ENCODE measurements at places on chromosomes 6 and 20. TPM values are rescaled to one million over a fixed set of nuclear protein-coding genes. Genes with fewer than 3 reads are reported as not detected.

DNA sequence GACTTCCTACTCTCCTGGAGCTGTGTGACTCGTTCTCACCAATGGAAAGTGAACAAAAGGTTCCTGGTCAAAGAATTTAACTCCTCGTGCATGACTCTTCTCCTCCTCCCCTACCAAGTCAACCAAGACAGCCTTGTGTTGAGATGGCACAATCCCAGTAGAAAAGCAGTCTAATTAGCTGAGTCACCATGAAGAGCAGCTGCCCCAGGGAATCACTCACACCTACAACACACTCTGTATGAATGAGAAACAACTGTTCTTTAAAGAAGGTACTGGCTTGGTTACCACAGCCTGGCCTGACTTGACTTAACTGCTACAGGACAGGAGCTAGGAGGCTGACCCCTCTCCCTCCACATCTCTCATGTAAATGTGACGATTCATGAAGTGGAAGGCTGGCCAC is 2.9 kb upstream of the HLA-DOB start:
- H3K27me3 ChIP-seq: no peaks in the 10 kb centered on the region
- H3K36me3 ChIP-seq: no peaks in the 10 kb centered on the region
- H3K4me3 ChIP-seq: no peak overlapping the region
- no peaks in the 10 kb centered on the region for H3K4me1 ChIP-seq

DNA sequence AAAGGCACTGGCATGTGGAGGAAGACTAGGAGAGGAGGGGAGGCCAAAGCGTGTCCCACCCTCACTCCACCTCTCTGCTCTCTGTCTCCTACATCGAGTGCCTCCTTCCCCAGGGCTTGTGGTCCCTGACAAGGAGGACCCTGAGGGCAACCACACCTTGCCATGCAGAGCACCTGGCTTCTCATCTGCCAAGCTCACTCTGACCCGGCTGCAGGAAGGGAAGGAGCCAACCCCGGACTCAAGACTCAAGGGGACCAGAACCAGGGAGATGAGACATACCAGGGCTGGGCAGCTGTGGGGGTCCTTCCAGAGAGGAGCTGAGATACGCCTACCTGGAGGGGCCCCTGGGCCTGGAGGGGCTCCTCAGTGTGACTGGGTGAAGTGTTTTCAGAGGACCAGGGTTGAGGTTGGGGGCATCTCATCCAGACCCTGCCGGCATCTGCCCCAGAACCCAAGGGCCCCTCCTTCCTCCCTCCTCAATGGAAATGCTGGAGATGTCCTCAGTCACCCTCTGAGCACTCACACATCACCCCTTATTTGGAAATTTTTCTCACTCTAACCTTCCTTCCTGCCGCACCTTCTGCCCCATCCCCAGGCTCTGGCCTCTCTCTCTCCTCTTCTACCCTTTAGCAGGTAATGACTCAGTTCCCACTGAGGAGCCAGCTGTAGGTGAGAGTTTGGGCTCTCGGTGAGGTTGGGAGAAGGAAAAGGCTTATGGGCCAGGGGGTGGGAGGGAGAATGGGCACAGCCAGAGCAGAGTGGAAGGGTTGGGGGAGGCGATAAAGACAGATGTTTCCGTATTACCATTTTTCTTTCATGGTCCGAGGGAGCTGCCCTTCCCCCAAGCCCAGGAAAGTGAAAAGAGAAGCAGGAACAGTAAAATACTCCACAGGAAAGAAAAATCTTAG is 32.0 kb upstream of the POU5F1 start:
- no peak for DNase-seq
- H3K4me1 ChIP-seq: peaks cover 33% of the 10 kb centered on the region

DNA sequence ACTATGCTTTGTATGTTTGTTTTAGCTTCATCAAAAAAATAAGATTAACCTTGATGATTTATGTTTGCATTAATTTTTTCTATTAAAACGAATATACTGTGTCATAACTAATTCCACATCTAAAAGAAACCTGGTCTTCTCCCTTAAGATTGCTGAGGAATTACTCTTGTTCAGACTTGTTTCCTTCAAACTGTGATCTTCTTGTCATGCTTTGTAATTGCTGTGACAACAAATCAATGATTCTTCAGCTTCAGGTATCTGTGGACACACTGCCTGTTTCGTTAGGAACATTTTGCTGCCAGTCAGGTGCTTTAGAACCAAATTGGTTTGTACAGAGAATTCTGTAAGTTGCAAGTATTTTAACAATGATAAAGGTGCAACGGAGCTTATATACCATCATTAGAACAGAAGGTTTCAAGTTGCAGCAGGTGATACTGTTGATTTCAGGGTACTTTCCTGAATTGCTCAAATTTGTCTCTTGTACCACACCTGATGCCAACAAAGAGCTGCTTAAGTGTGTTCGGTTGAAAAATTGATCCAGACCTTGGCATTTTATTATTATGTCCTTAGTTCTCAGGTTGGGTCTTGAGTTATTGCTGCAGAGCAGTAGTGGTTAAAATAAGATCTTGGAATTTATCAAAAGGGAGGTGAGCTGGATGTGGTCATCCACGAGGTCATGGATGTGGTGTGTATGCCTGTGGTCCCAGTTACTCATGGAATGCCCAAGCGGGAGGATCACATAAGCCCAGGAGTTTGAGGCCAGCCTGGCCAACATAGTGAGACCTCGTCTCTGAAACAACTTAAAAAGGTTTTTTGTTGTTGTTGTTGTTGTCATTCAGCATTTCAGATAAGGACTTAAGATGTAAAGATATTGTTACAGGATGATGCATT is 19.5 kb downstream of the SYTL3 start:
- no peaks in the 10 kb centered on the region for H3K36me3 ChIP-seq
- peaks cover 5% of the 10 kb centered on the region for H3K4me1 ChIP-seq
- no peak overlapping the region for H3K4me3 ChIP-seq
- no peak for DNase-seq

- H3K27me3 ChIP-seq: peaks cover 12% of the 10 kb centered on the region
- DNase-seq: no peak
- no peak overlapping the region for H3K4me3 ChIP-seq
- no peaks in the 10 kb centered on the region for H3K36me3 ChIP-seq
Observed at GRCh38 chr6:32865724-32866443, 11.9 kb downstream of the PSMB9 start.

GRCh38 chr6:30463651-30464618 is 25.4 kb upstream of the HLA-E start:
- H3K27ac ChIP-seq: no peak overlapping the region
- H3K4me3 ChIP-seq: peak overlapping the region; percentile 6
- peaks cover 33% of the 10 kb centered on the region for H3K4me1 ChIP-seq
- peak; percentile 28 for DNase-seq
- no peaks in the 10 kb centered on the region for H3K36me3 ChIP-seq

DNA sequence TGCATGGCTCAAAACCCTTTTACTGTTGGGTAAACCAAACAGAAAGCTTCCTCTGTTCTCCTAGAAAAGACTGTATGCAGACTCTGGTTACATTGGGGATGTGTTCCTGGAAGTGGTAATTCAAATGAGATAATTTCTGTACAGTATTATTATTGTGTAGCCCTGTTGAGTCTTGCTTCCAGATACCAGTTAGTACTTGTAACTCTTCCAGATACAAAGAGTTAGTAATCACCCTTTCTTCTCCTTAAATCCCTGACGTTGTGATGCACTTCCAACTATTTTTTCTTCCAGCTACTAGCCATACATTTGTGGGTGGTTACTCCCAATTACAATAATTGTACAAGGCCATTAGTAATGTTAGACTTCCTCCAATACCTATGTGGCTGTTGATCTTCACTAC is 42.3 kb upstream of the GRIK2 start:
- no peaks in the 10 kb centered on the region for H3K4me1 ChIP-seq
- no peaks in the 10 kb centered on the region for H3K27me3 ChIP-seq
- H3K27ac ChIP-seq: no peak overlapping the region
- H3K36me3 ChIP-seq: no peaks in the 10 kb centered on the region

GRCh38 chr6:122445274-122445673 is 26.3 kb downstream of the SERINC1 start:
- H3K36me3 ChIP-seq: peaks cover 87% of the 10 kb centered on the region
- DNase-seq: no peak
- no peak overlapping the region for H3K27ac ChIP-seq

Gene CD109
- 0.19 TPM for polyA plus RNA-seq

Gene MUCL3
- 83.3 TPM for polyA plus RNA-seq

Gene VSTM2L
- polyA plus RNA-seq: 3.7 TPM

Gene TCF21
- polyA plus RNA-seq: 31.8 TPM

Measured in stomach (tissue), 19 donors.